Right forelimb (tissue), 1 donor: ENCODE measurements at places on chromosomes 7 and 10.

DNA sequence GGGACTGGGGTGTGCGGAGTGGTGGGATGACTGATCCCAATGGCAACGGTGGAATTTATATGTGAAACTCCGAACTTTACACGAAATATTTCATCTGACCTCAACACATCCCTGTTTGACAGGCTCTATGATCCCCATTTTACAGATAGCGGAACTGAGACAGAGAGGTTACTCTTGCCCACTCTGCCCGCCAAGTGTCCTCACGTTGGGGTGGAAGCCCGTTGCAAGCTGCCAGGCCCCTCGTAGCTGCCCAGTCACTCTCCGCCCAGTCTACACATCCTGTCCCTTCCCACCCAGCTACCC lies 397 bp upstream of the NFE2L3 start:
- DNase-seq, result no peak

DNA sequence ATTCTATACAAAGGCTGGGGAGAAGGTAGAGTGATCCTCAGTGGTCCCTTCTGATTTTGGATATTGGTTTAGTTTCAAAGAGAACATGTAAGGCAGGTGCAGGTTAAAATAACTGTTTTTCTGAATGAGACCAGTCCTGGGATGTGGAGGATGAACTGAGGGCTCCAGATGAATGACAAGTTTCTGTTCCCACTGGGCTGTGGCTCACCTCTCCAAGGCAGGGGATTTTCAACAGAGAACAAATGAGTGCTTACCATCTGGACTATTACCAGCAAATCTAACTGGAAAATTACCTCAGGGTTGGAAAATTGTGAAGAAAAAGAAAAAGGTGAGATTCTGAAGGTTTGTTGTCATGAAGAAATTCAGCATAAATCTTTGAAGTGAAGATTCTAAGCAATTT lies 8.0 kb downstream of the LAMB4 start:
- DNase-seq, result no peak

GRCh38 chr7:119172043-119172442 lies 947.5 kb downstream of the ANKRD7 start:
- no peak for DNase-seq

GRCh38 chr7:110170841-110171240 lies 920.1 kb upstream of the LRRN3 start:
- DNase-seq, result no peak

DNA sequence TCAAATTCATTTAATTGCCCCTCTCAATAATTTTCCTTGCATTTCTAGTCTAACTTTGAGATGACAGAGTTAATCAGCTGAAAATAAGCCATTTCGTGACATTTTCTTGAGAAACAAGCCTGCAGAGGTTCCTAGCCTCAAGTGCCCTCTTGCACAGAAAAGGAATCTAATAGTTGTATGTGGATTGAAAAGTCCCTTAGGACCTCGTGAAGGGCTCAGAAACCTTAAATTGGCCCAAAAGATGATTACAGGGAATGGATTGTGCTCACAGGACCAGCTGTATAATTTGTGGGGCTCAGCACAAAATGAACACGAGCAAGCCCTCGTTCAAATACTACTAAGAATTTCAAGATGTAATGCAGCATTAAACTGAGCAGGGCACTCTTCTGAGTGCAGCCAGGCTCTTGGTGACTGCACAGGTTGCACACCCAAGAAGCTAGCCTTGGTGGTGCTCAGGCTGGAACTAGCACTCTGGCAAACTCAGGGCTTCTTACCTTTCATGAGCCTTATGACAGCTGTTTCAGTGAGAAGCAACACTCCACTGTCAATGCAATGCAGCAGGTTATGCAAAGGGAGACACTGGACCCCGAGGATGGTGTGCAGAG lies 102.2 kb downstream of the GSAP start:
- DNase-seq, result no peak

GRCh38 chr7:20408467-20408826 lies 77.7 kb downstream of the ITGB8 start:
- no peak for DNase-seq

GRCh38 chr7:66837007-66837406 lies 84.0 kb upstream of the TMEM248 start:
- no peak for DNase-seq

GRCh38 chr7:151399906-151400305 lies 9.9 kb downstream of the WDR86 start:
- DNase-seq, result peak; percentile 38

- no peak for DNase-seq
Measured at GRCh38 chr7:14504134-14504533, 398.4 kb downstream of the DGKB start.

DNA sequence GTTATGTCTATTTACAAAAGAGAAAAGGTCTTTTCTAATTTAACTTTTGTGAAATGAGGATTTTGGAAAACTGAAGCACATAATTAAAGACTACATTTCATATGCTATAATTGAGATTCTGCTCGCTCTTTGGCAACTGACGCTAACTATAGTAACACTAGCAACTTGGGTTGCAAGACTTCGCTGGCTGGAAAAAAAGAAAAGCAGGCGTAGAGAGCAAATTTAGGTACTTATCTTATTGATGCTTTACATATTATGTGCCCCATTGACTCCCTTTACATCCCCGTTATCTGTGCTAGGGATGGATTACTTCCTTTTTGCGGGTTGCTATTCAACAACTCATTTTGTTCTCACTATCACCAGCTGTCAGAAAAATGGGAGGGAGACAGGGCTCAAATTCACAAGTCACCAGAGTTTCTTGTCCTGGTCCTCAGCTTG lies 10.5 kb downstream of the SEMA3C start:
- DNase-seq, result no peak

GRCh38 chr10:129912166-129912917 lies 51.7 kb downstream of the EBF3 start:
- DNase-seq, result no peak

GRCh38 chr10:72759584-72759983 lies 67.6 kb downstream of the MCU start:
- DNase-seq, result no peak

DNA sequence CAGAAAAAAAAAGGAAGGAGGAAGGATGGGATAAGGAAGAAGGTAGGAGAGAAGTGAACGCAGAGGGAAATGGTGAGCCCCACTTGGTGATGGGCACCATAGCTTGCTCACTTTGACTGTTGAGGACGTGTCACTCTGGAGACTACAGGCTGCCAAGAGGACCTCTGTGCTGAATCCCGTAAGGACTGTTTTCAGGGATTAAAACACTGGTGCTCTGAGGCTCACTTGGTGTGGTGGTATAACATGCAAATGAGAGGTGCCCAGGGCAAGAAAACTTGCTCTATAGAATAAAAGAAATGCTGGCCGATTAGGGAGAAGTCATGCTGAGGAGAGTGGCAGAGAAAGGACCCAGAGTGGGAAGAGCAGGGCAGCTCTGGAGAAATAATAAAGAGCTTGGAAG lies 5.3 kb upstream of the IL2RA start:
- no peak for DNase-seq

- no peak for DNase-seq
Measured at GRCh38 chr7:707296-708000, 19.1 kb upstream of the DNAAF5 start.

DNA sequence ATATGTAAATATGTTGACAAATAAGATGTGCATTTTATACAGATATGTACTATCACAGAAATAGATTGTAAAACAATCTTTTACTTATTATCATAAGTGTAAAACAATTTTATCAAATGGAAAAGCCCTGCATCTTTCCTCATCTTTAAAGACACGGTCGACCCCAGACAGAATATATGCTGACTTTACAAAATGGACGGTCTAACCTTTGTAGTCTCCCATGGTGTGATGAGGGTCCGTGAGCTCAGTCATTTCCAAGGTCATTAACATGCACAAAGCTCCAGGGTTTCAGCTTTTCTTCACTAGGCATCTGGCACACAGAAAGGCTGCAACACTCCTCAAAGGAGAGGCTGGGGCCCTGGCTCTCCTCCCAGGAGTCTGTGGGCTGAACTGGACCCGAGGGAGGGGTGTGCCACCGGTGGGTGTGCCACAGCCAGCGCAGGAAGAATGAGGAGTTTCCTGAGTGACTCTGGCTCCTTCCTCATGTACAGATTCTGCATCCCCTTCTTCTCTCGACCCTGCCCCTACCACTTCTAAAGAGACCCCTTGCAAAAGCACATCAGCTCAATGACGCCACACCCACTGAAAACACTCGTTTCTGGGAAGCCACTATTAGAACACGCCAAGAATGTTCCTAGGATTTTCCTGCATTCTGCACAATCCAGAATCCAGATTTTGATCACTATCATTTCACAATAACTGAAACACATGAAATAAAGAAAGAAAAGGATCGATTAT lies 26.2 kb upstream of the ABLIM1 start:
- DNase-seq, result peak; percentile 65

DNA sequence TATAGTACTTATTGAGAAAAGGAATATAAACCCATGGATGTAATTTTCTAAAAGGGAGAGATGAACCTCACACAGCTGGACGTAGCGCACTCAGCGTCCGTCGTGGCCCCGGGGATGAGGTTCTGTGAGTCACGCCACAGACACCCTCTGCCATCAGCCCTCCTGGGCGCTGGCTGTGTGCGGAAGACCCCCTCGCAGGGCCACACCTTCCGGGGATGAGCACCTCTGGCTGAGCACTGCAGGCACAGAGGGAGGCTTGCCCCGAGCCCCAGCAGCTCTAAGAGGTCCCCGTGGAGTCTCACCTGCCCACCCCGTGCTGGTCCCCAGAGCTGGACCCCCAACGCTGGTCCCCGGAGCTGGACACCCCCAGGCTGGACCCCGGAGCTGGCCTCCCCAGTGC lies 215.8 kb downstream of the PTPRN2 start:
- DNase-seq, result no peak

DNA sequence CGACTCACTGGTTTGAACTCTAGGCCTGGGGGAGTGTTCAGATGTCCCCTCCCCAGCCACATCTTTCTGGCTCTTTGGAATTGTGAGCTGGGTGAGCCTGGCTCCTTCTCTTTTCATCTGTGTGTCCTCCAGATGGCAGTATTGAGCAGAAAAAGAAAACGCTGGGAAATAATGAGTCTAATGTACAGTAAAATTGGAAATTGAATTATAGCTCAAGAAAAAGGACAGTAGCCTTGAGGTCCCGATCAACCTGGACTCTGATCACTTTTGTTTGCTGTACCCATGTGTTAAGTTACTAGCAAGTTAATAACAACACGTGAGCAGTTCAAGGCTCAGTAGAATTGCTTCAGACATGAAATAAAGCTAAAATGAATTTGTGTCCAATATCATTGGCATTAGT lies 77.9 kb downstream of the SNX10 start:
- no peak for DNase-seq

DNA sequence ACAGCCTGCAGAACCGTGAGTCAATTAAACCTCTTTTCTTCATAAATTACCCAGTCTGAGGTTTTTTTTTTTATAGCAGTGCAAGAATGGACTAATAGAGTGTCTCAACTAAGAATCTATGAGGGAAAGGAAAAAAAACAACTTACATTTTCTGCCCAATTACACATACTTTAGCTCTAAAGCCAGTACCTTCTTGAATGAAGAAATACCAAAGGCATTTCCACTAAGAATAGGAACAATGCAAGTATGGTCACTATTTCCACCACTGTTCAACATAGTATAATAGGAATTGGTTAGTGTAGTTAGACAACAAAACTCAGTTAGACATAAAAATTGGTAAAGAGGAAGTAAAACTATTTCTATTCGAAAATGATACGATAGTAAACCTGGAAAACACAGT lies 37.6 kb downstream of the MICU1 start:
- no peak for DNase-seq

- DNase-seq, result no peak
Measured at GRCh38 chr7:80060218-80060806, 74.3 kb upstream of the GNAI1 start.

DNA sequence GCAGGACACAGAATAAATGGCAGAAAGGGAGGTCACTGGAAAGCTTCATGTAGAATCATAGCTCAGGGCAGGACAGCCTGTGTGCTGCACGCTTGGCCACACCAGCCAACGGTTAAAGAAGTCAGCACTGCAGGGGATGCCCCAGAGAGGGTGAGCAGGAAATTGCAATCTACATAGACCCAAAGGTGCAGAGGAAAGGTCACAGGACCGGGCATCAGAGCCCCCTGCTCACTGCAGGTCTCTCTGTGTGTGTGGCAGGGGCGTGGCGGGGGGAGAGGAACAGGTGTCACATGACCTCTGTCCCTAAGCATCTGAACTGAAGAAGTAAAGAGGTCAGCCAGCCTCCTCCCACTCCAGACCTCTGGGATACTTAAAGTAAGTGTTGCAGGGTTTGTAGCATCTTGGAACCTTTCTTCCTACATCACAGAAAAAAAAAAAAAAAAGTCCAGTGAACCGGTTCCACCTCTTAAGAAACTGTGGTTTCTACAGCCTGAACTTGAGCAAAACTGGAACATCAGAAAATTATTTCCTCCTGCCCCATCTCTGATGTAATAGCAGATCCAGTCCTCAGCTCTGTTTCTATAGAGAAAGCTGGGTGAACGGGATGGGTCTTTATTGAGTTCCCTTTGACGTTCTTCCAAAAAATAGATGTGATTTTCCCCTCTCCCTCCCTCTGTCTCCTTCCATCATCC lies 64.3 kb downstream of the RGS10 start:
- DNase-seq, result no peak

- no peak for DNase-seq
Measured at GRCh38 chr10:110425684-110426293, 71.9 kb upstream of the DUSP5 start.

- DNase-seq, result no peak
Measured at GRCh38 chr10:4767033-4767814, 58.8 kb upstream of the AKR1E2 start.

- DNase-seq, result peak; percentile 40
Measured at GRCh38 chr10:132892004-132892403, 50.4 kb downstream of the CFAP46 start.

- DNase-seq, result no peak
Measured at GRCh38 chr7:47949703-47950102, 1.4 kb upstream of the PKD1L1 start.

DNA sequence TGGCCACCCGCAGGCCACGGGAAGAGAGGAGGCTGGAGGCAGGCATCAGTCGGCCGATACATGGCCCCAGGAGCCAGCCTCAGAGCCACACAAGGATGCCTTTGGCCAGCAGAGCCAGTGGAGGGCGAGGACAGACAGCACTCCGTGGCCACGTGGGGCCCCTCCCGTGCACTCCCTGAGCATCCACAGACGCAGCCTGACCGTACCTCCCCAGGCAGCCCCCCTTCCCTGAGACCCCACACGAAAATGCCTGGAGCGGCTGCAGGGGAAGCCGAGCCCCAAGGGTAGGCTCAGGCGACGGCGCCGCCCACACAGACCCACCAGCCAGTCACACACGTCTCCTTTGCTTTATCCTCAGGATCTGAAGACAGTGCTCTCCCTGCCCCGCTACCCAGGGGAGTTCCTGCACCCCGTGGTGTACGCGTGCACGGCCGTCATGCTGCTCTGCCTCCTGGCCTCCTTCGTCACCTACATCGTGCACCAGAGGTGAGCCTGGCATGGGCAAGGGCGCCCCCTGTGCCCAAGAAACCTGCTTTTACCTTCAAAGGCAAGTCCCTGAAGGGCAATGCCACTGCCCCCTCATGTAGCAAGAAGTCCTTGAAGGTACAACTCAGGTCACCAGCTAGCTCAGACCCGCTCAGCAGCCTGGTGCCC lies 9.0 kb downstream of the ADGRA1 start:
- no peak for DNase-seq

DNA sequence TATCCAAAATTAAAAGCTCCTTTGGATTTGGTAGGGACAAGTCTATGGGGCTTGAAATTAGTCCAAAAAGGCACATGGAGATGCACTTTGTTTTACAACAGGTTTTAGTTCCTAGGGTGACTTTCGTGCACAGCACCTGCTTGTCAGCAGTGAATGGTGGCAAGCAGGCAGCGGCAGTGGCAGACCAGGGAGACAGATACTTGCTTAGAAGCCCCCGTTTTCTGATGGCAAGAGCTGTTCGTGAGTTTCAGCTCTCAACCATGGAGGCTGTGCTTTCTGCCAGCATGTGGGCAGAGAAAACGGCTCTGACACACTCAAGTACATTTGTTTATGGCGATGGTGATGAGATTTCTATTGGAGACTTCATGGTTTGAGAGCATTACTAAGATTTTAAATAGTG lies 61.7 kb upstream of the SHH start:
- peak; percentile 5 for DNase-seq
